ENCODE measurements at places on chromosomes 6 and 20. TPM values are rescaled to one million over a fixed set of nuclear protein-coding genes. Genes with fewer than 3 reads are reported as not detected.

PROKR2 gene
- total RNA-seq: 0.31 TPM

FBXO5 gene
- total RNA-seq: 8.3 TPM

TEAD3 gene
- 10.6 TPM for total RNA-seq

PPP1R14C gene
- 22.4 TPM for total RNA-seq

ACSS1 gene
- 162 TPM for total RNA-seq

ZFP57 gene
- total RNA-seq: 1.6 TPM

EPPIN gene
- 222 TPM for total RNA-seq

IMPG1 gene
- 0.68 TPM for total RNA-seq

BPI gene
- total RNA-seq: 9.3 TPM

FNDC1 gene
- total RNA-seq: 1.7 TPM

MMP24 gene
- 1.1 TPM for total RNA-seq

SMLR1 gene
- 0.94 TPM for total RNA-seq

PACSIN1 gene
- total RNA-seq: 2.5 TPM

TMC2 gene
- total RNA-seq: 0.56 TPM

ZNF512B gene
- total RNA-seq: 27.6 TPM

LTB gene
- 2.0 TPM for total RNA-seq

C20orf144 gene
- total RNA-seq: 119 TPM

TAGAP gene
- 1.1 TPM for total RNA-seq

EFCAB8 gene
- 9.5 TPM for total RNA-seq

GRM1 gene
- total RNA-seq: 2.0 TPM

CAP2 gene
- 1.6 TPM for total RNA-seq
